ENCODE measurements at places on chromosomes 2 and 18. TPM values are rescaled to one million over a fixed set of nuclear protein-coding genes. Genes with fewer than 3 reads are reported as not detected.

GRCh38 chr2:217293607-217294006 is 433.7 kb upstream of the TNP1 start:
- no peaks in the 10 kb centered on the region for H3K4me1 ChIP-seq
- H3K27ac ChIP-seq, result no peak overlapping the region
- no peak for DNase-seq
- H3K27me3 ChIP-seq, result no peaks in the 10 kb centered on the region
- no peak overlapping the region for H3K4me3 ChIP-seq

- no peaks in the 10 kb centered on the region for H3K27me3 ChIP-seq
- H3K4me3 ChIP-seq, result no peak overlapping the region
- H3K27ac ChIP-seq, result no peak overlapping the region
- no peak for DNase-seq
- H3K36me3 ChIP-seq, result no peaks in the 10 kb centered on the region
- H3K4me1 ChIP-seq, result no peaks in the 10 kb centered on the region
These were observed 16.0 kb downstream of the TMEM177 start for GRCh38 chr2:119694845-119695521.

The LRP2 gene
- polyA plus RNA-seq, result not detected

The ALPP gene
- polyA plus RNA-seq, result not detected

DNA sequence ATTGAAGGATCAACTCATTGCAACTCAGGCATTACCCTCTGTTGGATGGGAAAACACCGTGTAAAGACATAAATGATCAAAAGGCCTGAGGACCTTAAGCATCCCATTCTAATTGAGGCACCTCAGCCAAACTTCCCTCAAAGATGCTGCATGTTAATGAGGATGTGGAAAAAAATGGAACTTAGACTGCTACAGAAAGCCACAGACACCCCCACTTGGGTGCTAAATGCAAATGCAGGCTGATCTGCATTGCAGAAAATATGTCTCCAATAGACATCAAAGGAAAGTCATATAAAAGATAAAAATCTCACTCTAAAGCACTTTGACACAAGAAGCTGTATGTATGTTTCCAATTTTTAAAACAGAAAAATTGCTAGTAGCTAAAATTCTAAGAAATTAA is 504.7 kb downstream of the KCNJ3 start:
- H3K4me3 ChIP-seq, result no peak overlapping the region
- no peak overlapping the region for H3K27ac ChIP-seq
- H3K4me1 ChIP-seq, result no peaks in the 10 kb centered on the region
- no peaks in the 10 kb centered on the region for H3K27me3 ChIP-seq
- H3K36me3 ChIP-seq, result no peaks in the 10 kb centered on the region

DNA sequence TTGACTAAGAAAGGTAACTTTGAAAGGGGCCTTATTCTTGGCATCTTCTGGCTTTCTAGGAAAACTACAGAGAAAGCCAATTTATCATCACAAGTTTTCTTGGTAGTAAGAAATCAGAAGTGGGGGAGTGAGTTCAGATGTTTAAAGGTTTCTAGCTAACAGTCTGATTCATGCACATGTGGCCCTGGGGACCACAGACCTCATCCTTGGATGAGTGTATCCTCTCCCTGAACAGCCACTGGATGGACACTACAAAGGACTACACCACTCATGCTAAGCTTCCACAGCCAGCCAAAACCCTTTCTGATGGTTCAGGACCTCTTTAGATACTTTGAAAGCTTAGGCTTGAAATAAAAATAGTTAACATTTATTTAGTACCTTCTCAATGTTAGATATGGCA is 218.3 kb upstream of the STK17B start:
- no peaks in the 10 kb centered on the region for H3K27me3 ChIP-seq
- H3K4me1 ChIP-seq, result no peaks in the 10 kb centered on the region
- H3K27ac ChIP-seq, result no peak overlapping the region
- H3K36me3 ChIP-seq, result no peaks in the 10 kb centered on the region
- DNase-seq, result no peak

DNA sequence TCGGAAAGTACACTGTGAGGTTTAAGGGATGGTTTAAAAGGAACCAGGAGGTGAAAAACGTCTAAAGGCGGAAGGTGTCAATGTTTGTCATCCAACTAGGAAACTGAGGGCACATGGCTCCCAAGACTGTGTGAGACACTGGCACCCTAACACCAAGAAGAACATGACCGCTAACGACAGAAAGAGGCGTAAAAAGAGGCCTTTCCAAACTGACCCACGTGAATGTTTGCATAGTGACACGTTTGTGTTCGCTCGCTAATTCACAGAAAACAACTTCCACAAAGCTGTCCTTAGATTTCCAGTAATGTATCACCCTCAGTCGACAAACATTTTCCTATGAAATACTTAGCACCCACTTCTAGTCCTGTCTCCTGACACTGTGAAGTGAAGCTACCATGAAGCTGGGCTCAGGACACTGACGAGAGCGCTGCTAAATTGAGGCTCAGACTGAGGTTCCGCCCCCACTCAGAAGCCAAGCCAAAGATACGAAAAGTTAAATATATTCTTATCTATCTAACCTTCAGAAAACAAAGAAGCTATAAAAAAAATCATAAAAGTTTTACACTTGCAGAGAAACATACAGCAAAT is 86.5 kb downstream of the ZNF516 start:
- no peak for DNase-seq
- no peaks in the 10 kb centered on the region for H3K4me1 ChIP-seq
- no peaks in the 10 kb centered on the region for H3K27me3 ChIP-seq
- H3K27ac ChIP-seq, result no peak overlapping the region
- H3K36me3 ChIP-seq, result no peaks in the 10 kb centered on the region

- peaks cover 16% of the 10 kb centered on the region for H3K4me1 ChIP-seq
- H3K27me3 ChIP-seq, result no peaks in the 10 kb centered on the region
- H3K27ac ChIP-seq, result peak overlapping the region; percentile 100
- H3K4me3 ChIP-seq, result peak overlapping the region; percentile 86
These were observed 575 bp downstream of the ATL2 start for GRCh38 chr2:38376346-38377049.

DNA sequence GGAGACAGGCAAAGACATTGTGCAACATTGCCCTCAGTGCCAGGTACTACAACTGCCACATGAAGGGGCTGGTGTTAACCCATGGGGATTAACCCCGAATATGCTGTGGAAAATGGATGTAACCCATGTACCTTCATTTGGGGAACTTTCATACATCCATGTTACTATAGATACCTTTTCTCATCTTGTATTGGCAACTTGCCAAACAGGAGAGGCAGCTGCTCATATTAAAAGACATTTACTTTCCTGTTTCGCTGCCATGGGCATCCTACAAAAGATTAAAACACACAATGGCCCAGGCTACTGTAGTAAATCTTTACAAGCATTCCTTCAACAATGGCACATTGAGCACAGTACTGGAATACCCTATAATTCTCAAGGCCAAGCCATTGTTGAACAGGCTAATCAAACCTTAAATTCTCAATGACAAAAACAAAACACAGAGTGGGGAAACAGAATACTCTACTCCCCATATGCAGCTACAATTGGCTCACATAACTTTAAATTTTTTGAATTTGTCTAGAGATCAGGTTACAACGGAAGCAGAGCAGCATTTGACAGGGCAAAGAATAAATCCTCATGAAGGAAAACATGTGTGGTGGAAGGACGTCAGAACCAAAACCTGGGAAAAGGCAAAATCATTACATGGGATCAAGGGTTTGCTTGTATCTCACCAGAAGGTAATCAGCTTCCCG is 1723.5 kb upstream of the LRRTM1 start:
- DNase-seq, result no peak
- no peaks in the 10 kb centered on the region for H3K27me3 ChIP-seq
- H3K4me1 ChIP-seq, result no peaks in the 10 kb centered on the region
- H3K27ac ChIP-seq, result no peak overlapping the region

- DNase-seq, result no peak
- H3K36me3 ChIP-seq, result no peaks in the 10 kb centered on the region
- no peaks in the 10 kb centered on the region for H3K27me3 ChIP-seq
- H3K4me3 ChIP-seq, result no peak overlapping the region
- no peak overlapping the region for H3K27ac ChIP-seq
These were observed 4.5 kb upstream of the TMBIM1 start for GRCh38 chr2:218296847-218297246.

The RAD51AP2 gene
- not detected for polyA plus RNA-seq

DNA sequence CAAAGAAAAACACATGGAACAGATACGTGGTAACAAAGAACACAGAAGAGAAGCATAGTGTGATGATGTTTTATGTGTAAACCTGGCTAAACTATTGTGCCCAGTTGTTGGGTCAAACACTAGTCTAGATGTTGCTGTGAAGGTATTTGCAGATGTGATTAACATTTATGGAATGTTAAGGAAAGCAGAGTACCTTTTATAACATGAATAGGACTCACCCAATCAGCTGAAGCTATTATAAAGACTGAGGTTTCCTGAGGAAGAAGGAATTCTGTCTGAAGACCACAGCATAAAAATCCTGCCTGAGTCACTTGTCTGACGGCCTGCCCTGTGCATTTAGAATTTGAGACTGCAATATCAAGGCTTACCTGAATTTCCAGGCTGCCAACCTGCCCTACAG is 253.1 kb downstream of the DYM start:
- no peak overlapping the region for H3K27ac ChIP-seq
- H3K36me3 ChIP-seq, result no peaks in the 10 kb centered on the region
- H3K4me1 ChIP-seq, result no peaks in the 10 kb centered on the region
- DNase-seq, result no peak
- H3K4me3 ChIP-seq, result no peak overlapping the region

DNA sequence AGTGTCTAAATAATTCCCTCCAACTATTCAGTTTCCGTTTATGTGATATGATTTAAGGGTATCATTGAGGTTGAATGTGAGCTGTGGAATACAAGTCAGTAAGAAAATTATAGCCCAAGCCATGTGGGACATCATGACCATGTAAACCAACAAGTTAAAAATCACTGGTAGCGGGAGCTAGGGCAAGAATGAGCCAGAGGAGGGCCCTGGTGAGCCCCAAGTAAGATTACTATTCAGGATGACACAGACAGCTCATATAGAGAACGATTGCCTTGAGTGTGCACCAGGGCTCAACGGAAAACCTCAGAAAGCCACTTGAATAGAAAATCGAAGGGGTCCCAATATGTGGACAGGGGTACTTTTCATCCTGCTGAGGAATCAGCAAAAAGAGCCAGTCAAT is 87.8 kb upstream of the RBMS1 start:
- peaks cover 12% of the 10 kb centered on the region for H3K4me1 ChIP-seq
- H3K4me3 ChIP-seq, result no peak overlapping the region
- no peak overlapping the region for H3K27ac ChIP-seq
- no peak for DNase-seq
- no peaks in the 10 kb centered on the region for H3K36me3 ChIP-seq
- H3K27me3 ChIP-seq, result no peaks in the 10 kb centered on the region

GRCh38 chr18:75429975-75430374 is 2.5 kb upstream of the SMIM21 start:
- H3K4me3 ChIP-seq, result no peak overlapping the region
- H3K4me1 ChIP-seq, result no peaks in the 10 kb centered on the region
- no peaks in the 10 kb centered on the region for H3K27me3 ChIP-seq
- DNase-seq, result no peak
- H3K36me3 ChIP-seq, result no peaks in the 10 kb centered on the region

- H3K36me3 ChIP-seq, result no peaks in the 10 kb centered on the region
- no peak overlapping the region for H3K4me3 ChIP-seq
- no peak for DNase-seq
- no peaks in the 10 kb centered on the region for H3K27me3 ChIP-seq
- H3K27ac ChIP-seq, result peak overlapping the region; percentile 49
- H3K4me1 ChIP-seq, result no peaks in the 10 kb centered on the region
These were observed 30.9 kb upstream of the COL5A2 start for GRCh38 chr2:189210250-189211087.

The MC4R gene
- 0.04 TPM for polyA plus RNA-seq

The BOK gene
- 4.5 TPM for polyA plus RNA-seq

- H3K27ac ChIP-seq, result peak overlapping the region; percentile 83
- H3K4me1 ChIP-seq, result peaks cover 33% of the 10 kb centered on the region
- DNase-seq, result no peak
- no peaks in the 10 kb centered on the region for H3K36me3 ChIP-seq
These were observed 100.0 kb downstream of the BAZ2B start for GRCh38 chr2:159516241-159516758.

DNA sequence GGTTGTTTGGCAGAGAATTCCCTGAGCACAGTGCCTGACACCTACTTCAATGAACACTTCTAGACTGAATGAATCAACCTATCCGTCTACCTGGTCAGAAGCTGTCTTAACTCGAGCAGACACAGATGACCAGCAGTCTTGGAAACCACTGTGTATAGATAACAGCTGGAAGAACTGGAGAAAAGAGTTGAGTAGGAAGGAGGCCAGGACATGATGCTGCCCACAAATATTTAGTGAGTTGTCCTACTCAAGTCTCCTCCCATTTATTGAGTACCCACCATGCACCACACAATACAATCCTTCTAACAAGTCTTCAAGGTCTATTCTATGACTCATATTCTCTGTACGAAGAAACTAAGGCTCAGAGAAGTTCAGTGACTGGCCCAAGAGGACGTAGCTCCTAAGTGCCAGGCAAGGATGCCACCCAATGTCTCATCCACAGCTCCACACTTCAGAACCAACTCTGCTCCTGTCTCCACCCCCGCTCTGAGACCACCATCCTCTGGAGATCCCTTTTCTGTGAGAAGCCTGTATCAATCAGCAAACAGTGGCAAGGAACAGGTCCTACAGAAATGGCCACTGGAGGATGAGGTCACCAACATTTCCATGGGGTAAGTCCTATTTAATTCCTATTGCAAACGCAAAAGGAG is 62.2 kb downstream of the GALNT14 start:
- no peaks in the 10 kb centered on the region for H3K27me3 ChIP-seq
- H3K4me3 ChIP-seq, result no peak overlapping the region
- DNase-seq, result no peak
- no peaks in the 10 kb centered on the region for H3K36me3 ChIP-seq
- H3K27ac ChIP-seq, result no peak overlapping the region
- H3K4me1 ChIP-seq, result no peaks in the 10 kb centered on the region

GRCh38 chr2:26556309-26557243 is 78.7 kb upstream of the OTOF start:
- no peaks in the 10 kb centered on the region for H3K4me1 ChIP-seq
- no peak overlapping the region for H3K4me3 ChIP-seq
- peaks cover 37% of the 10 kb centered on the region for H3K27me3 ChIP-seq
- H3K27ac ChIP-seq, result no peak overlapping the region
- peak; percentile 46 for DNase-seq

The PREPL gene
- 7.0 TPM for polyA plus RNA-seq

DNA sequence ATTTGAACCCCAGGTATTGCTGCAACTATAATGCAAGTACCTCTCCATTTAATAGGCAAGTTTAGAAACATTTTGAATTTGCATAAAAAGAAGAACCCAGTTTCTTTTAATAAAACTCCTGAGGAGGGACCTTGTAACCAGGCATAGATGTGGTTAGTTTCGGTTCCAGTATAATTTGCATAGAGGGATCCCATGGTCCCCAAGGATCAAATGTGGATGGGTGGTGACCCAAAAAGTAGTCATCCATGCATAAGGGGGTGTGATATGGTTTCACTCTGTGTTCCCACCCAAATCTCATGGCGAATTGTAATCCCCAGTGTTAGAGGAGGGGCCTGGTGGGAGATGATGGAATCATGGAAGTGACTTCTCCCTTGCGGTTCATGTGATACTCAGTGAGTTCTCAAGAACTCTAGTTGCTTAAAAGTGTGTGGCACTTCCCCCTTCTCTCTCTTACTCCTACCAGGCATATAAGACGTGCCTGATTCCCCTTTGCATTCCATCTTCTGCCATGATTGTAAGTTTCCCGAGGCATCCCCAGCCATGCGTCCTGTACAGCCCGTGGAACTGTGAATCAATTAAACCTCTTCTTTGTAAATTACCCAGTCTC is 40.2 kb upstream of the SKA1 start:
- no peaks in the 10 kb centered on the region for H3K4me1 ChIP-seq
- H3K27ac ChIP-seq, result no peak overlapping the region
- H3K27me3 ChIP-seq, result no peaks in the 10 kb centered on the region
- H3K4me3 ChIP-seq, result no peak overlapping the region

- H3K4me3 ChIP-seq, result no peak overlapping the region
- peak overlapping the region; percentile 63 for H3K27ac ChIP-seq
- no peak for DNase-seq
- H3K4me1 ChIP-seq, result no peaks in the 10 kb centered on the region
These were observed 43.1 kb downstream of the COX7A2L start for GRCh38 chr2:42317945-42318344.
